ENCODE measurements at places on chromosomes 2 and 18.

DNA sequence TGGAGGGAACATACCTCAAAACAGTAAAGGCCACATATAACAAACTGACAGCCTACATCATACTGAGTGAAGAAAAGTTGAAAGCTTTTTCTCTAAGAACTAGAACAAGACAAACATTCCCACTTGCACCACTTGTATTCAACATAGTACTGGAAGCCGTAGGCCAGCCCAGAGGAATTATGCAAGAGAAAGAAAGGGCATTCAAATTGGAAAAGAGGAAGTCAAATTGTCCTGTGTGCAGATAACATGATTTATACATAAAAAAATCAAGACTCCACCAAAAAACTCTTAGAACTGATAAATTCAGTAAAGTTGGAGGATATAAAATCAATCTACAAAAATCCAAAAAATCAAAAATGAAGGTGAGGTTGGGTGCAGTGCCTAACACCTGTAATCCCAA, 8.0 kb upstream of the KDM3A start:
- no peak for DNase-seq

DNA sequence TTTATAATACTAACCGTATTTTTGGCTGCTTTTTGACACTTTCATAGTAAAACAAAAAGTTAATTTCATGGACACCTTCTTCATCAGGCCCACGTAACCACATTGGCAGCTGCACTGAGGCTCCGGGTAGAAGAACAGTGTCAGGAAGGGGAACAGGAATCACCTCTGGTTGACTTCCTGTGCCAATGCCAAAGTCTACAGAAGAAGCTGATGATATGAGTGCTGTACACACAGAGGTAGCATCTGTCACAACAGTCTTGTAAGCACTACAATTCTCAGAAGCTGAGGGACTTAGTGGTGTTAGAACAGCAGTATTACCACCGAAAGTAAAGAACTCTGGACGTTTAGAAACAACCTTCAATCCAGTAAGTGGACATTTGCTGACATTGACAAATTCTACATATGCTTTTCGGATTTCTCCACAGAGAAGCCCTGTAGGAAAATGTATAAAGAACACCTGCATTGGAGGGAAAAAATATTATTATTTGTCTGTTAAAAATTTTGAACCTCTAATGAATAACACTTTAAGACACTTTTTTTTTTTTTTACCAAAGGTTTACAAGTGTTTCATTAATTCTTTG, 85.3 kb downstream of the TRAPPC8 start:
- no peak for DNase-seq

GRCh38 chr2:95274291-95275150, at the start of gene PROM2:
Gene PROM2, plus strand, starts transcription at chr2:95274449. Its CDS starts 137 bp downstream, at chr2:95274586.
- peak; percentile 5 for DNase-seq

GRCh38 chr2:232891621-232892071, 21.6 kb downstream of the SNORC start:
- no peak for DNase-seq

GRCh38 chr18:78995740-78996395, 16.2 kb downstream of the SALL3 start:
- DNase-seq, result no peak

DNA sequence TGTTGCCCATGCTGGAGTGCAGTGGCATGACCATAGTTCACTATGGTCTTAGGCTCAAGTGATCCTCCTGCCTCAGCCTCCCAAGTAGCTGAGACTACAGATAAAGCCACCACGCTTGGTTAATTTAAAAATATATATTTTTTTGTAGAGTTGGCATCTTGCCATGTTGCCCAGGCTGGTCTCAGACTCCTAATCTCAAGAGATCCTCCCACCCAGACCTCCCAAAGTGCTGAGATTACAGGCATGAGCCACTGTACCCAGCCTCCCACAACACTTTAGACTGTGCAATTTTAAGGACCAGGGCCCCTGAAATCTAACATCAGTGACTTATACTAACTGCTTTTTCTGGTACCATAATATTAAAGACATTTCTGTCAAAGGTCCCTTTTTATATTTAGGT, 5.2 kb downstream of the TXNDC2 start:
- no peak for DNase-seq

DNA sequence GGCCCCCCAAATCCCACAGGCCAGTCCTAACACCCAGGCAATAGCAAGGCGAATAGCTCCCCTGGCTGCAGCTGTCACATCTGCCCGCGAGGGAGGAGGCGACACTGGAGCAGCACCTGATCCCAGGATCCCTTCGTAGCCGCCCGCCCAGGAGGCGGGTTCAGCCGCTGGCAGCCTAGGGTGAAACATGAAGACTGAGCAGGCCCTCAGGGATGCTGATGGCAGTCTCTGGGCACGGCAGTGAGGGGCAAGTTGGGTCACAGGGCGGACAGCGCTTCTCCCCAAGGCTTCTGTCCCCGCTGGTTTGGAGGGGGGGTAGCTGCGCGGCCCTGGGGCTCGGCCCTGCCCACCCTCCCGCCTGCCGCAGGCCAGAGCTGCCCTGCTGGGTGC, 1.9 kb downstream of the DNMT3A start:
- peak; percentile 93 for DNase-seq

GRCh38 chr2:208573569-208573968, 167.0 kb downstream of the PTH2R start:
- DNase-seq, result no peak

GRCh38 chr2:8500124-8501054, 181.5 kb upstream of the ID2 start:
- no peak for DNase-seq

GRCh38 chr2:231017231-231017598, 20.1 kb upstream of the C2orf72 start:
- DNase-seq, result no peak

GRCh38 chr18:7931763-7932162, 364.6 kb downstream of the PTPRM start:
- DNase-seq, result no peak

DNA sequence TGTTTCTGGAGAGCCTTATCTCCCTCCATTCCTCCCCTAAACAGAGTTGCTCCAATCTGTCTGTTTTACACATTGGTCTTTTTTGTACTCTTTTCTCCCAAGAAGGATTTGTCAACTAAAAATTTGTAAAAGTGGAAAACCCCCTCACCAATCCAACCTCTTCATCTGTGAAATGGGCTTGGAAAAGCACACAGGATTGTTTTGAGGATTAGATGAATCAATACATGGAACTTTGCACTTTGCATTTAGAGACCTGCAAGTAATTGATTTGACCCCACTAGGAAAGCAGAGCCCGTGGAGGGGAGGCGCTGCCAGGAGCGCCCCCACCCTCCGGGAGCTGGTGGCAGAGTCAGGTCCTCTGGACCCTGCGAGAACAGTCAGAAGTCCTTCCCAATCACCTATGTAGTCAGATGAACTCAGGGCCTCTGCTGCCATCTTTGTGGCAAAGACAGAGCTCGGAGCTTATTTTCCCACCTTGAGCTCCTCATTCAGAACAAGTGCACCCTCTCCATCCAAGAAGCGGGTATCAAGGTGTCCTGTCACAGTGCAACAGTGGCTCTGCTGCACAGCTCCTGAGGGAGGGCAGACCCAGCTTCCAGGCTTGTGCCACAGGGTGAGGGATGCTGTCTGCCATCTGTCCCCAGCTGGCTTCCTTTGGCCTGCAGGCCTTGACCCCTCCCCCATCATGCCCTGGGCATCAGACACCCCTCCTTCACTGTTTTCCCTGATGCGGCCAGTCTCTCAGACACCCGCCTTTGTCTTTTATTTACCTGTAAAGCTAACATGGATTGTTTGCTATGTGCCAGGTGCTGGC, 1.7 kb upstream of the TMEM185B start:
- DNase-seq, result no peak

GRCh38 chr18:52190631-52191030, 149.4 kb upstream of the DCC start:
- no peak for DNase-seq

- DNase-seq, result peak; percentile 45
Observed at GRCh38 chr18:48694295-48694694, 155.5 kb downstream of the CTIF start.

DNA sequence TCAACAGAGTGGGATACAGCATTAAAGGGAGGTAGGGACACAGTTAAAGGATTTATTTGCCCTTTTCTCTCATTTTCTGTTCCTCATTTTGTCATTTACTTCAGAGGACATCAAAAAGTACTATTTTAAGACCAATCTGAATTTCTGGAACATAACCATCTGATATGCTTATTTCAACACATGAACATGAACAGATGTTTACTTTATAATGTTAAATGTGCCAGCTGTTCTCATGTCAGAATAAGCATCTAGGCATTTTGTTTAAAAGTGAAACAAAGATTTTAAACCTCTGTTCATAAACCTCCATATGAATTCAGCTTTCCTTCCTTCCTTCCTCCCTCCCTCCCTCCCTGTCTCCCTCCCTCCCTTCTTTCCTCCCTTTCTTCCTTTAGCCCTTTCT, 677.7 kb downstream of the CNTNAP5 start:
- DNase-seq, result no peak

DNA sequence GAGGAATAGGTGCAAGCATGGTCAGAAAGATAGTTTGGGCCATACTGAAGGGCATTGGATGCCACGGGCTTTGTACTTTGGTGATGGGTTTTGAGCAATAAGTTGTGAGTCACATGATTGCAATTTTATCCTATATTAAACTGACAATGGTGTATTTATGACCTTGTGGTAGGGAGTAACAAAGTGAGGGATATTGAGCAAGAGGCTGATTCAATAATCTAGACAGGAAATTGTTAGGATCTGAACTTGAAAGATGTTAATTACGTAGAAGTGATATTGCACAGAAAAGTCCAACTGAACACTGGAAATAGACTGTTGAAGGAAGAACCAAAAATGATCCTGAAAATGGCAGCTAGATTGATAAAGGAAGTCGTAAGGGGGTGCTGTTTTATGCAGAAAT, 46.6 kb upstream of the TCF4 start:
- DNase-seq, result no peak

- peak; percentile 14 for DNase-seq
Observed at GRCh38 chr2:220076734-220077133, 449.3 kb downstream of the SLC4A3 start.

DNA sequence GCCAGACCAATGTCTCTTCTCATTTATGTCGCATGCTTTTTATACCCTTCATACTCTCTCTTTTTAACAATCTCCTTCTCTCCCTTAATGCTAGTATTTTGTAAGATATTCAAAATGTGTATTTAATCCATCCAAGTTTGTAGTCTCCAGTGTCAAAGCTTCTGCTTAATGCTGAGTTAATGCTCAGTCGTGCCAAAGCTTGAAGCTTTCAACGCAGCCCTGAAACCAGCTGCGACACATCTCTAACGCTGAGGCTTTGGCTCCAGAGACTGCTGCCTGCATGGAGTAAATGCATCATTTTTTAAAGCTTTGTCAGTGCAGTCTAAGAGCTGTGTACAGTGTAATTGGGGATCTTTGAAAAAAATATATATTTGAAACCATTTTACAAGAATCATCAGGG, 2108.8 kb upstream of the PIK3C3 start:
- no peak for DNase-seq

DNA sequence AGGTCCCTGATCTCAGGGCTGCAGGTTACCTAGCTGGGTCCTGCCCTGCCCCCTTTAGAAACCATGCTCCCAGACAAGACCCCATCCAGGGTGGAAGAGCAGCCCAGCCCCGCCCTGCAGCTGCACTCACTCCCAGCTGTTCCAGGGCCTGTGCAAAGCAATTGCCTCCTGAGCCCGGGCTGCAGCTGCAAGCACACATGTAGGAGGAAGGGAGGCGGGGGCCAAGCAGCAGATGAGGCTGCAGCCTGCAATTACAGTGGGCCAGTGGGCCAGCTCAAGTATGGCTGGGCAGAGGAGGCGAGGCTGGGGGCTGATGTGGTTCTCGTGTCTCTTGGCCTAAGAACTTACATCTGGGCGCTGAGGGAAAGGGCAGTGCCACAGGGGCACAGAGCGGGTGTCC, 65.4 kb upstream of the TUBA3E start:
- DNase-seq, result no peak

- DNase-seq, result no peak
Observed at GRCh38 chr2:239372835-239373234, 28.0 kb downstream of the HDAC4 start.

- DNase-seq, result no peak
Observed at GRCh38 chr2:42124011-42124785, 45.0 kb upstream of the EML4 start.

DNA sequence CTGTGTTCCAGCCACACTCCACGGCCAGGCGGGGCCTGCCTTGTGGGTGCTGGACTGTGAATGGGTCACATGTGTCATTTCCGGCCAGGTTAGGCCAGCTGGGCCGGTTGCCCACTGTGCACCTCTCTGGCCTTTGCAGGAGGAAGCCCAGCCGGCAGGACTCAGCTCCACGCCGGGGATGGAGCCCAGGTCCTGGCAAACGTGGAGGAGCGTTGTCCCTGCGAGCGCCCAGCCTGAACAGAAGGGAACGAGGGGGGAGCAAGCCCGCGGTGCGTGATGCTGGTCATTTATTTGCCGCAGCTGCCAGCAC, 152.9 kb downstream of the PXDN start:
- DNase-seq, result no peak

DNA sequence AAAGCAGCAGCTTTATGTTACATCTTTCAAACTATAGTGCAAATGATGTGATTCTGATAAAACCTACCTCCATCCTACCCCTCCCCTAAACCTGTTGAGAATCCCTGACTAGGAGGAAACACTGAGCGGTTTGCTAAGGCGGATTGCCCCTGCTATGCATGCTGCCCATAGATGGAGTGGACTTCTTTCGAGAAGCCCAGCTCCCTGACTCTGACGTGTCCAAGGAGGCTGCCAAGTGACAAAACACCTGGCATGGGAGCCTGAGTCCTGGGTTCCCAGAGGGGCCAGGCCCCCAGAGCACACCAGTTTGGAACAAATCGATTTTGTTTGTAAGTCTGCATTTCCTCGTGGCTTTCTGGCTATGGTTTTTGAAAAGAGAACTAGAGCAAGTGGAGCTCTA, 1.4 kb upstream of the UXS1 start:
- no peak for DNase-seq

- no peak for DNase-seq
Observed at GRCh38 chr18:37471637-37472036, 94.0 kb downstream of the CELF4 start.

GRCh38 chr18:51342815-51343214, 145.3 kb upstream of the MEX3C start:
- no peak for DNase-seq

DNA sequence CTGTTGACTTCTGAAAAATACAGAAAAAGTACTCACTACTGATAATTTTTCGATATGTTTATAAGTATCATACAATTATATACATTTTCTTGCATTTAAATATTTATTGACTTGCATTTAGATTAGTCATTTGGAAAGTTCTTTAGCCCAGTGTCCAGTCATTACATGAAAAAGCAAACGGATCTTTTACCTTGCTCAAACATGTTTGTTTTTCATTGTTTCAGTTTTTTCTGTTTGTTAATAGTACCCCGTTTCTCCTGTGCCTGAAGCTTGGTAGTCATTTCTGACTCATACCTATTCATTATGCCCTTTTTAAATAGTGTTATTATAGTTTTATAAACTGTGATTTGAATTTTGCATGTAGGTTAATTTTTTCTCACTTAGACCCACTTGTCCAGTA, 28.1 kb downstream of the CEP192 start:
- DNase-seq, result no peak
